Naive thymus-derived CD4-positive, alpha-beta T cell (primary cell): ENCODE measurements at places on chromosomes 3 and 15.

- H3K4me3 ChIP-seq, result no peak overlapping the region
- H3K27me3 ChIP-seq, result no peaks in the 10 kb centered on the region
- no peaks in the 10 kb centered on the region for H3K4me1 ChIP-seq
- no peak for DNase-seq
- H3K27ac ChIP-seq, result no peak overlapping the region
These were observed 115.7 kb upstream of the CHRM5 start for GRCh38 chr15:33852570-33852969.

DNA sequence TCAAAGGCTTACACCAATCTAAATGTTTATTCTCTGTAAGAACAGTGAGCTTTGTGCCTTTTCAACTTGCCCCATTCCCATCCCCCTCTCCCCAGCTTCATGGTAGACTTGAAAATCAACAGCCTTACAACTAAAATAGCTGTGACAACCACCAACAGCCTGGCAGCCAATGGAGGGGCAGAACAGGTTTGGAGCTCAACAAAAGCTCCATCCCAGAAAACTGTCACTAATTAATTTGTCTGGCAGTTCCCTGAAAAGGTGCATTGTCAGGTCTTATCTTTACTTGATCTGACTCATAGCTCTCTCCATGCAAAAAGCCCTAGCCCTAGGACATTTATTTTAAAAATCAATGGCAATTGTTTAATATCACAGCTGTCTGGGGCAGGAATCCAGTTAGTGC is 22.6 kb downstream of the MTHFS start:
- H3K27me3 ChIP-seq, result no peaks in the 10 kb centered on the region
- DNase-seq, result no peak
- H3K4me3 ChIP-seq, result no peak overlapping the region
- no peaks in the 10 kb centered on the region for H3K36me3 ChIP-seq
- peaks cover 5% of the 10 kb centered on the region for H3K4me1 ChIP-seq
- no peak overlapping the region for H3K27ac ChIP-seq

DNA sequence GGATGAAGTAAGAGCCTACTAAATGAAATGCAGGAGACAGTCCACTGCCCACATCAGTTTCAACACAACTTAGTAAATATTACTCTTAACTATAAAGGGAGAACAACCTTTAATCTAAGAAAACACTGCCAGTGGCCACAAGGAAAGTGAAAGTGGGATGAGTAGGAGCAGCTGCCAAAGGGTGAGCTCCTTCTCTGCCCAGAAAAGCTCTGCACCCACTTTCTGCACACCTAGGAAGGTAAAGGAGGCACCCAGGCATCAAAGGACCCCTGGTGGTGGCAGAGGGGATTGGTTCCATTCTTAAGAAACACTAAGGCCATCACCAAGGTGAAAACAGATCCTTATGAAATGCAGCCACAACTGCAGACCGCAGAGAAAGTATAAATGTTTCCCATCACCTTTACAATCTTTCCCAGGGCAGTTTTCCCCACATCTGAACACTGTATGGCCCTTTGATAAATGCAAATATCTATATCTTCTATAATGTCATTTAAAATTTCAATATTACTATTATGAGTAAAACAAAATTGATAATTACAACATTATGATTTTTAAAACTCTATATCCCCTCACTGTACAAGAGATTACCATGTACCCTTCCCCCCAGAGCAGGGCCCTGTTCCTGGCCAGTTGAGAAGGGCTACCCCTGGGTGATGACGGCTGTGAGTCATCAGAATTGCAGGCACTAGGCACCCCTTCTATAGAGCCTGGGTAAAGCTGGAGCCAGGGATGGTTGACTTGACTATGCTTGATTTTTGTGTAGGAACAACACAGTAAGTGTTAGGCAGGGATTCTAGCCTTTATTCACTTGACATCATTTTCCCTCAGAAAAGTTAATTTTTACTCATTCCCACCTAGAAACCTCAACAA is 92.0 kb downstream of the SNRK start:
- H3K27me3 ChIP-seq, result no peaks in the 10 kb centered on the region
- no peak overlapping the region for H3K27ac ChIP-seq
- no peaks in the 10 kb centered on the region for H3K36me3 ChIP-seq
- no peak overlapping the region for H3K4me3 ChIP-seq
- DNase-seq, result peak; percentile 53
- H3K4me1 ChIP-seq, result peaks cover 10% of the 10 kb centered on the region

- no peaks in the 10 kb centered on the region for H3K27me3 ChIP-seq
- no peaks in the 10 kb centered on the region for H3K36me3 ChIP-seq
- no peaks in the 10 kb centered on the region for H3K4me1 ChIP-seq
- no peak for DNase-seq
These were observed 36.8 kb upstream of the NAALADL2 start for GRCh38 chr3:174822320-174822719.

DNA sequence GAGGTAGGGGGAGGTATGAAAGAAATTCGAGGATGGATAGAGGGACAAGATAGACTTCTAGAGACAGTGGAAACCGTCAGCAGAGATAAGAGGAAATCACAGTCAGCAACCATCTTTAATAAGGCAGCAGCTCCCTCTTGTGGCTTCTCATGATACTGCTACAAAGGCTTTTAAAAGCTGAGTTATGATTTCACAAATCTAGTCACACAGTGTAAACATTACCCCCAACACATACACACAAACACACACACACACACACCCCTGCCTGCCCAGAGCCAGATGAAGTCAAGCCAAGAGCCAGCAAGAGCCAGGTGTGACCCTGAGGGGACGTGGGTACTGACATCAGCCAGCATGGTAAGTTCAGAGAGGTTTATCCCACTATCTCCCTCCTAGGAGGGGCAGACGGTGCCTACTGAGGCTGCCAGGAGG is 18.9 kb upstream of the TGM5 start:
- no peak overlapping the region for H3K27ac ChIP-seq
- peak; percentile 68 for DNase-seq
- H3K27me3 ChIP-seq, result no peaks in the 10 kb centered on the region

- peak overlapping the region; percentile 57 for H3K27ac ChIP-seq
- H3K36me3 ChIP-seq, result no peaks in the 10 kb centered on the region
- no peaks in the 10 kb centered on the region for H3K27me3 ChIP-seq
- peak overlapping the region; percentile 19 for H3K4me3 ChIP-seq
These were observed 11.5 kb downstream of the ARHGEF3 start for GRCh38 chr3:56790016-56790821.

DNA sequence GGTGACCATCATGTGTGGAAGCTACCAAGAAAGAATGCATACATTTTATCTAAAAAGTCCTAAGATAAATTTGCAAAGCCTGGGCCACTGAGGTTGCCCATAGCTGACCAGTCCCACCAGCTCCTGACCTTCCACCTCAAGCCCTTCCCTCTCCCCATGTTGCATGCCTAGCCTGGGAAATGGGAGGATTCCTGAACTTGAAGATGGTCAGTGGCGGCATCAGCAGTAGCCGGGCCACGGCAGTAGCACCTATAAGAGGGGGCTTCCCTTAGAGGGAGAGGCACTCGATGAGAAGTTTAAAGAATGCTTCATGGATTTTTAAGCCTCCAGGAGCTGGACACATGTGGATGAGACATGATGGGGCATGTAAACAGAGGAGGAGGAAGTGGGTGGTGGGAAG is 172.1 kb downstream of the KLF13 start:
- H3K27ac ChIP-seq, result no peak overlapping the region
- no peaks in the 10 kb centered on the region for H3K4me1 ChIP-seq
- H3K4me3 ChIP-seq, result no peak overlapping the region

DNA sequence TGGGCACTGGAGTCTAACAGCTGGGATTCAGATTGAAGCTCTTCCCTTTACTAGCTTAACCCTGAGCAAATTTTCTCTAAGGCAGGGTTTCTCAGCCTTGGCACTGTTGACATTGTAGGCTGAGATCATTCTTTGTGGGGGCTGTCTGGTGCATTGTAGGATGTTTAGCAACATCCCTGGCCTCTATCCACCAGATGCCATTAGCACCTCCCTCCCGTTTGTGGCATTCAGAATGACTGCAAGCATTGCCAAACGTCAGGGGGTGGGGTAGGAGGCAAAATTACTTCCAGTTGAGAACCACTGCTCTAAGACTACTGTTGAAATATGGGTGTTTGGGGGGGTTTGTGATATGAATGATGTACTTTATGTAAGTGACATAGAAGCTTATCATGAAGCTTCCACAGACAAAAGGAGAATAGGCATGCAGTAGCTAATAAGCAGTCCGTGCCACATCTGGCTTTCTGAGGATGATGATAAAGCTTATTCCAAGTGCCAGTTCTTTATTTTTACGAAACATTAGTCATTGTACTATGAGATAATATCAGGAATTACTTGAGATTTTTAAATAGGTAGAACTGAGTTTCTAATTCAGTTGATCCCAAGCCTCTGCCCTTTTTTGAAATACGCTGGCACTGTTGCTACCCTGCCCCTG is 39.3 kb downstream of the NKIRAS1 start:
- no peaks in the 10 kb centered on the region for H3K36me3 ChIP-seq
- H3K27ac ChIP-seq, result no peak overlapping the region
- H3K27me3 ChIP-seq, result no peaks in the 10 kb centered on the region

- no peak overlapping the region for H3K27ac ChIP-seq
- H3K4me1 ChIP-seq, result no peaks in the 10 kb centered on the region
- no peaks in the 10 kb centered on the region for H3K36me3 ChIP-seq
- DNase-seq, result no peak
These were observed 34.9 kb upstream of the TLE3 start for GRCh38 chr15:70132571-70132970.

DNA sequence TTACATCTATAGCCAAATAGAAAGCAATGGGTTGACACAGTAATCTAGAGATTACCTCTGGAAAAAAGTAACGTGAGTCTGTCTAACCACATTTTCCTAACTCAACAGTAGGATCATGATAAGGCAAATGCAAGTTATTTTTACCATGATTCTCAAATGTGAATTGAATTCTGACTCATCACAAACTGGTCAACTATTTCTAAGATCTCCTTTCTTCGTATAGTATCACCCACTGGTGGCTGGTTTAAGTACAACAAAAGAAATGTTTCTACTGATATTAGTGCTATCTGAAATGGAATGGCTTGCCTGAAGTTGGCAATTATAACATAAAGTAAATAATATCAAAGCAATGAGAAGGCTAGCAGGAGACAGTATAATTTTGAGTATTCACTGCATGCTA is 102.2 kb downstream of the ABI3BP start:
- no peaks in the 10 kb centered on the region for H3K36me3 ChIP-seq
- H3K27me3 ChIP-seq, result no peaks in the 10 kb centered on the region
- no peaks in the 10 kb centered on the region for H3K4me1 ChIP-seq
- H3K4me3 ChIP-seq, result no peak overlapping the region
- no peak overlapping the region for H3K27ac ChIP-seq

- no peak overlapping the region for H3K27ac ChIP-seq
- peaks cover 17% of the 10 kb centered on the region for H3K4me1 ChIP-seq
- H3K27me3 ChIP-seq, result no peaks in the 10 kb centered on the region
- H3K36me3 ChIP-seq, result no peaks in the 10 kb centered on the region
These were observed 32.6 kb upstream of the SPTBN5 start for GRCh38 chr15:41926185-41927056.

GRCh38 chr3:108097322-108098002 is 6.6 kb upstream of the CD47 start:
- DNase-seq, result no peak
- no peaks in the 10 kb centered on the region for H3K27me3 ChIP-seq
- no peak overlapping the region for H3K27ac ChIP-seq

GRCh38 chr3:105322570-105323273 is 44.0 kb upstream of the ALCAM start:
- no peak overlapping the region for H3K27ac ChIP-seq
- no peak for DNase-seq
- H3K4me3 ChIP-seq, result no peak overlapping the region
- H3K4me1 ChIP-seq, result no peaks in the 10 kb centered on the region
- H3K27me3 ChIP-seq, result peaks cover 5% of the 10 kb centered on the region

GRCh38 chr3:168093790-168094189 is 1.9 kb downstream of the GOLIM4 start:
- no peak overlapping the region for H3K4me3 ChIP-seq
- DNase-seq, result no peak
- H3K4me1 ChIP-seq, result no peaks in the 10 kb centered on the region
- no peaks in the 10 kb centered on the region for H3K27me3 ChIP-seq
- no peak overlapping the region for H3K27ac ChIP-seq
- no peaks in the 10 kb centered on the region for H3K36me3 ChIP-seq

GRCh38 chr3:146469150-146470017 is at the start of gene PLSCR2:
Gene PLSCR2 (minus strand): TSS chr3:146469561. CDS start chr3:146459904, 9,657 bp downstream.
- H3K36me3 ChIP-seq, result no peaks in the 10 kb centered on the region
- H3K27me3 ChIP-seq, result no peaks in the 10 kb centered on the region
- H3K4me1 ChIP-seq, result no peaks in the 10 kb centered on the region
- peak; percentile 75 for DNase-seq
- peak within 1 kb of the TSS; percentile 73 for H3K4me3 ChIP-seq
- peak within 1 kb of the TSS; percentile 69 for H3K27ac ChIP-seq

DNA sequence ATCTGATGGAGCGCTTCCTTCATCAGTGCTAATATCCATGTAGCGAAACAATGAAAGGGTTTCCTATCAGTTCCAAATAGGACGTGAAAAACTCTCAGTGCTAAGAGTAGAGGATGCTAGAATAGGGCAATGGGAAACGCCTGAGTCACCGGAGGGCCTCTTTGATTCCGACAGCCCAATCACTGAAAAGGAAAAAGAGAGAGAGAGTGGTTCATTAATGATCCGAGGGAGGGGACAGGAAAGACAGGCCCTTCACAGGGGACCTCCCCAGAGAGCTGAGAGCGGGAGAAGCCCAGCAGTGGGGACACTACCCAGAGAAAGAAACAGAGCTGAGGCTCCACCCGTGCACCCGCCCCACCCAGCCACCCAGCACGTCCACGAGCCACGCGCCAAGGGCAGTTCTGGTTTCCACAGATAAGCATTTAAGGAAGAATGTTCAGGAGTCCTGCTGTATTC is 76.9 kb downstream of the RPN1 start:
- no peak overlapping the region for H3K27ac ChIP-seq
- no peak overlapping the region for H3K4me3 ChIP-seq
- DNase-seq, result no peak
- H3K27me3 ChIP-seq, result no peaks in the 10 kb centered on the region
- H3K36me3 ChIP-seq, result no peaks in the 10 kb centered on the region
- H3K4me1 ChIP-seq, result no peaks in the 10 kb centered on the region

DNA sequence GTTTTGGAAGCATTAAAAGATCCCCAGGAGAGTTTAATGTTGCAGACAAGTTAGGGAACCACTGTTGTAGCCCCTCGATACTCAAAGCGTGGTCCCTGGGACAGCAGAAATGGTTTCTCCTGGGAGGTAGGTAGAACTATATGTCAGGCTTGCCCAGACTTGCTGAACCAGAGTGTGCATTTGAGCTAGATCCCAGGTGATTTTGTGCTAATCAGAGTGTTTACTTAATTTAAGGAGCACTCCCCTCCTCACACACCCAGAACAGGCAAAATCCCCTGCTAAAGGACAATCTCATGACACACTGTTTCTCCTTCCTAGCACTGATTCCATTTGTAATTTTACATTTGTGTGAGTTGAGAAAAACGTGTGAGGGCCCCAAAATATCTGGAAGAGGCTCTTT is 24.3 kb downstream of the LMCD1 start:
- no peaks in the 10 kb centered on the region for H3K27me3 ChIP-seq
- H3K27ac ChIP-seq, result no peak overlapping the region
- no peaks in the 10 kb centered on the region for H3K36me3 ChIP-seq
- no peak for DNase-seq
- H3K4me1 ChIP-seq, result no peaks in the 10 kb centered on the region
- H3K4me3 ChIP-seq, result no peak overlapping the region
